ENCODE measurements at places on chromosomes 1 and 21.

- no peak for DNase-seq
Measured at GRCh38 chr21:20013851-20014250, 984.4 kb upstream of the NCAM2 start.

DNA sequence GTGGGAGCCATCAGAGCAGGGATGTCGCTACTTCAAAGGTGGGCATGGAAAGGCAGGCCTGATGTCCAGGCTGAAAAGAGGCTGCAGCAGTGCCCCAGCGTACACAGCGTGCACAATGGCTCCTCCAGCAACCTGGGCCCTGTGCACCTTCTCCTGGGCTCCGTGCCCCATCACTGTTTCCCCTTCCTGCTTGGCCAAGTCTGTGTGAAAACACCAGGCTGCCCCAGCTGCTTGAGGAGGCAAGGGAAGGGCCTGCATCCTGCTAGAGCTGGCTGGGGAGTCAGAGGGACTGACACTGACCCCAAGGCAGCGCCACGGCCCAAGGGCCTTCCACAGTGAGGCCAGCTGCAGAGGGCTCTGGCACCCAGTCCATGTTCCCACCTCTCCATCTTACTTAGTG is 33.4 kb downstream of the SDC3 start:
- DNase-seq, result no peak

- no peak for DNase-seq
Measured at GRCh38 chr1:70383483-70383882, 27.6 kb upstream of the CTH start.

DNA sequence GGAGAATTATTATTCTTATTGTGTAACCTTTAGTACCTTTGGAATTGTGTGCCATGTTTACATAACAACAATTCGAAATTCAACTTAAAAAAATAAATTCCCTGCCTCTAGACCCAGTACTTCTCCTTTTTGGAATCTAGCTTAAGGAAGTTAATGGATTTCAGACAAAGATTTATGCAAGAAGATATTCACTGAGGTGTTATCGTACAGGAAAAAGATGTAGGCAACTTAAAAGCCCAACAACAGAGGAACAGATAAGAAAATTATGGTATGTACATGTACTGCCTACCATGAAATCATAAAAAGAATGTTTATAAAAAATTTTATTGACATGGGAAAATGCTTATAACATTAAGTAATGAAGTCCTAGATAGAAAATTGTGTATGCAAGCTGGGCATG is 18.2 kb upstream of the STMN1 start:
- no peak for DNase-seq

DNA sequence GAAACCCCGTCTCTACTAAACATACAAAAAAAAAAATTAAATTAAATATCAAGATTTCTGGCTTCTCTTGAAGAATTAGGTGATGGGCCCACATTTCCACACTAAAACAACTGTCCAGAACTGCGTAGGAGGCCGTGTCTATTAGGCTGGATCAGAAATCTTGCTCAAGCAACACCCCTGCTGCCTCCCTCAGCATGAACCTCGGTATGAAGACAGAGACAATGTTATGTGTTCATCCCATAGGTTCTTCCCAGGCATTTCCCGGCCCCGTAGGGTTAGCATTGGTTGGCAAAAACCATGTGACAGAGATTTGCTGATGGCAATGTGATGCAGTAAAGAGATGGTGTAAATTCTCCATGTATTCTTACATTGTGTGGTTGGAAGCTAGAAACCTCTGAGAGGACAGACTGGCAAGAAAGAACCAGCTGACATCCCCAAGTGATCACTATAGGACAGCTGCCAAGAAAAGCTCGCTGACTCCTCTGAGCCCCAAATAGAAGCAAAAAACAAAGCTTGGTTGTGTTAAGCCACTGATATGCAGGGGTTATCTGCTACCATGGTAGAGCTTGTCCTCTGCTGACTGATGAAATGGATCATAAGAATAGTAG is 34.5 kb downstream of the EBNA1BP2 start:
- peak; percentile 49 for DNase-seq

DNA sequence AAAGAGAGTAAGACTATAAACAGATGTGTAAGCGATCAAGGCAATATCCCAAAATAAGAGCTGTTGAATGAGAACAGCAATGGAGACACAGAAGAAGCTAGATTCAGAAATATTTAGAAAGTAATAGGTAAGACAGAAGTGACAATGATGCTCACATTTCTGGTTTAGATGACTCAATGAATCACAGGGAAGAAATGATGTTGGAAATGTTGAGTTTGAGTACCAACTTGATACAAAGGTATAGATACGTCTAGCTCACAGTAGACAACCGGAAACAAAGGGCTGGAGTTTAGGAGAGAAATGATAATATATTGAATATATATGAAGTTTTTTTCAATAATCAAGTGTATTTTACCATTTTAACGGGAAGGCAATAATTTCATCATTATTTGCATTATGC is 6.5 kb downstream of the GATAD2B start:
- no peak for DNase-seq

DNA sequence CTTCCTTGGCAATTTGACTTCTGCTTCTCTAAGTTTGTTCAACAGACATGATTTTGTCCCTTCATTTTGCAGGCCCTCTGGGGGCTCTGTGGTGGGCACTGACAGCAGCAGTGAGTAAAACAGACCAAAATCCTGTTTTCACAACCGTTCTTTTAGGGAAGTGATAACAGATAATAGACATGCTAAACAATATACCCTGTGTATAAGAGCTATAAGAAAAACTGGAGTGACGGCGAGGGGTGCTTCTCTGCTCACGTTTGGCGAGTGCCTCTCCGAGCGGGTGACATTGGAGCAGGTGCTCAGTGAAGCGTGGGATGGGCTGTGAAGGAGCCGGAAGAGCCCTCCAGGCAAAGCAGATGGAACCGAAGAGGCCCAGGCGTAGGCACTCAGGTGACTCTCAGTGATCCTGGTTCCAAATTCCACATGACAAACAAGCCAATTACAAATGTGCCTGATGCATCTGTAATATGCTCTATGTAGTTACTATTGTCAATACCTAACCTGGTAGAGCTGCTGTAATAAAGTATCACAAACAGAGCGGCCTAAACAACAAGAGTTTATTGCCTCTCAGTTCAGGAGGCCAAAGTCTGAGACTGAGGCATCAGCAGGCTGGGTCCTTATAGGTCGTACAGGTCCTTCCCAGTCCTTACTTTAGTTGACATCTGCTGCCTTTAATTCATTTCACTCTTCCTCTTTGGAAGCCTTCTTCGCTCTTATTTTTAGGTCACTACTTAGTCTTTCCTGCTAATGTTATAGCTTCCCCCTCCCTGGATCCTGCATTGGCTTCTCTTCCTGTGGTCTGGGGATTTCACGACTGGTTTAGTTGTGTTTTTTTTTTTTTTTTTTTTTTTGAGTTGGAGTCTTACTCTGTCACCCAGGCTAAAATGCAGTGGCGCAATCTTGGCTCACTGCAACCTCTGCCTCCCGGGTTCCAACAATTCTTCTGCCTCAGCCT is 20.1 kb downstream of the OR2B11 start:
- no peak for DNase-seq

DNA sequence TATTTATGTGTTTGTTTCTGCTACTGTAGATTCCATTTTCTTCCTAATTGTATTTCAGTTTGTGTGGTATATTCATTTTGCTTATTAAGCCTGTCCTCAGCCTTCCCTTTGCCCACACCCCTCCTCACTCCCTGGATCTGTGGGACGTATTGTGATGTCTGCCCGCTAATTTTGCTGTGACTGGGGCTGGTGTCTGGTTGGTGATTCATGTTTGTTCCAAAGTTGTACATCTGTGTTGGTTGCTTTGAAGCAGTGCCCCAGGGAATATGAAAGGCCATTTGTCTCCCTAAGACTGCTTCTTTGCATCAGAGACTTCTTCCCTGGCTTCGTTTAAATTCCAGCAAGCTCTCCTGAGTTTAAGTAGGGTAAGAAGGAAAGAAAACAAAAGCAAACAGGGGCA is 289.5 kb upstream of the SGIP1 start:
- DNase-seq, result peak; percentile 91

DNA sequence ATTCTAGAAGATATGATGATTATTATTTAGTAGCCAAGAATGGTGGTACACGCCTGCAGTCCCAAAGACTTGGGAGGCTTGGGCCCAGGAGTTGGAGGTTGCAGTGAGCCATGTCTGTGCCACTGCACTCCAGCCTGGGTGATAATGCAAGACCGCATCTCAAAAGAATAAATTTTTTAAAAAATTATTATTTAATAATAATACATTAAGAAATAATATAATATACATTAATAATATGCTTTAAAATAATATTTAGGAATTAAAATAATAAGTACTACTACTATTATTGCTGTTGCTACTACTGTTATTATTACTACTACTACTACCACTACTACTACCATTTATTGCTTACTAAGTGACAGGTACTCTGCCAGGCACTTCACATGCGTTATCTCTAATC is 27.2 kb downstream of the CCDC30 start:
- no peak for DNase-seq

DNA sequence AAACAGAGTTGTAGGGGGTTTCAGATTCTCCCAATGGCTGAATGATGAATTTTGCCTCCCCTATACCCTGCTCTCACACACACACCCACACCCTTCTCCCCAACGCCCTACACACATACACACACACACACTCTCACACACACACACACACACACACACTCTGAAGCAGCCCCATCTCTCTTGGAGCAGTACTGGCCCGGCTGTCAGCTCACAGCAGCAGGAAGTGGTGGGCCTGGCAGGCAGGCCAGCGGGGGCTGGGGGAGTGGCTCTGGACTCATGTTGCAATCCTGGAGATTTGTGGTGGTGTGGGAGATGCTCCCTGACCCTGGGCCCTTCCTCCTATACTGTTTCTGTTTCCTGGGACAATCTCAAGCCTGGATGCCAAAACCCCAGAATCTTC is 2.2 kb downstream of the IKBKE start:
- no peak for DNase-seq

- no peak for DNase-seq
Measured at GRCh38 chr1:198798923-198799386, 160.1 kb downstream of the PTPRC start.

DNA sequence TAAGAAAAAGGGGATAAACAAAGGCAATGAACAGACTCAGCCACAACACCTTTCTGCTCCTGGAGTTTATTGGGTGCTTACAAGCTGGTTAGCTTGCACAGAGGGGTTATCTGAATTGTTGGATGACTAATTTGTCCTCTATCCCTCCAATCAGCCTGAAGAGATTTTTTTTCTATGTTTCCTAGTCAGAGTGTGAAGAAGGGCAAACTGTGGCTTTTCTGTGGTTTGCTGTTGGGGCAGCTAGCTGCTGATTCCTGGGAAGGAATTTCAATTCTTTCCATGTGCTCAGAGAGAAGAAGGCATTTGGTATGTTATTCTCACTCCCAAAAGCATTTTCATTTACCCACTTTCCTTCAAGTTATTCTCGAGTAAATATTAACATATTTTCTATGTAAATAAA is 48.6 kb downstream of the PCP4 start:
- DNase-seq, result no peak

- DNase-seq, result no peak
Measured at GRCh38 chr1:62269851-62270495, 49.3 kb downstream of the KANK4 start.

DNA sequence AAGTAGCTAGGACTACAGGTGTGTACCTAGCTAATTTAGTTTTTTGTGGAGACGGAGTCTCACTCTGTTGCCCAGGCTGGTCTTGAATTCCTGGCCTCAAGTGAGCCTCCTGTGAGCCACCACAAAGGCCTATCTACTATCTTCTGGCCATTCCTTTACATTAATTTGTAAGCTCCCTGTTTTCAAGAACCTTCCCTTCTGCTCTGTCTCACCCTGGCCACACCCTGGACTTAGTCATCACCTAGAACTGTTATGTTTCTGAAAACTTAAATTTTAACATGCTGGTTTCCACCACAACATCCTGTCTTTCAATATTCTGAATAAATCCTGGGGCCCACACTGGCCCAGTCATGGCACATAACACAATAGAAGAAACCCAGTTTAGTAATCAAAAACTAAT is 4.9 kb upstream of the B4GALT3 start:
- no peak for DNase-seq

- DNase-seq, result no peak
Measured at GRCh38 chr1:38589036-38589435, 270.5 kb downstream of the RRAGC start.

GRCh38 chr1:54837002-54837853 is 36.1 kb upstream of the TTC22 start:
- no peak for DNase-seq

- DNase-seq, result no peak
Measured at GRCh38 chr1:226407199-226407496, 745 bp downstream of the PARP1 start.

DNA sequence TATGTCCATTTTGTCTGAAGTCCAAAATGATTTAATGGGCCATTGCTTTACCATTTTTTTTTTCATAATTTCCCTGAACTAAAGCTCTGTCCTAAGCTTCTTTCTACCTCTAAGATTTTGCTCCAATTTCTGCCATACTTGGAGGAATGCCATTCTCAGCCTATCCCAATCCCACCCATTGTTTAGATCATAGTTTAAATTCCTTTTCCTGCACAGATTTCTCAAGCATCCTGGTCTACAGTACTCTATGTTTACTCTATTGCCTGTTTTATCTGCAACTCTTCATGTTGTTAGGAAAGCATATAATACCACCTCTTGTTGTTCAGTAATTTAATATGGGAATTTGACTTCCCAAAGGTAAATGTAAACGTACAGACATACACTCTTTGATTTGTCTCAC is 30.8 kb downstream of the ADAMTS1 start:
- no peak for DNase-seq

- peak; percentile 71 for DNase-seq
Measured at GRCh38 chr1:36217670-36218069, 6.6 kb upstream of the THRAP3 start.

All from midbrain (tissue), 1 donor.